ENCODE measurements at places on chromosomes 11 and 22.

- DNase-seq = no peak
Observed at GRCh38 chr11:101441747-101442146, 142.1 kb downstream of the TRPC6 start.

- peak; percentile 55 for DNase-seq
Observed at GRCh38 chr11:57340039-57340615, 2.0 kb downstream of the P2RX3 start.

DNA sequence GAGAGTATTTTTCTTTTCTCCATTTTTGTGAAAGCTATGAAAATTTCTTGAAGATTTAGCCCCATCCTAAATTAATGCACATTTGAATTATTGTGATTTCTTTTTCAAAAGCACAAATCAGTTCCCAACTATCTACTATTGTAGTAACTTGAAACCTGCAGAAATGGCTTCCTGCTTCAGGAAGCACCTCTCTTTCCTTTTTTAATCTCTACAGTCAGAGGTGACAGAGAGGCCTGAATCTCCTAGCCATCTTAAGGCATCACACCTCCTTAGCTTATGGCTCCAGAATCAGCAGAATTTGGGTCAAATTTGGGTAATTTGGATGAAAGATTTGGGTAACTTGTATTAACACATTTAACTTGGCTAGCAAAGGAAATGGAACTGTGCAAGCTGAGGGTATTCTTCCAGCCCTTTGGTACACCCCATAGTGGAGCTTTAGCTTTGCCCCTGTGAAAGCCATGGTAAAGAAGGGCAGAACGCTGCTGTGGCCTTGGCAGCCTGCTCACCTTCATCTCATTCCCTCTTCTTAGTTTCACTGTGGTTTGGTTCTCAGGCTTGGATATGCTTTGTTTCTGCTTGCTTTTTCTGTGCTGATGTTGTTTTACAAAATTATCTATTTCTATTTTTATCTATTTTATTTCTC is 16.2 kb downstream of the TBCEL start:
- no peak for DNase-seq

GRCh38 chr11:28713850-28714249 is 605.7 kb downstream of the METTL15 start:
- DNase-seq = no peak

DNA sequence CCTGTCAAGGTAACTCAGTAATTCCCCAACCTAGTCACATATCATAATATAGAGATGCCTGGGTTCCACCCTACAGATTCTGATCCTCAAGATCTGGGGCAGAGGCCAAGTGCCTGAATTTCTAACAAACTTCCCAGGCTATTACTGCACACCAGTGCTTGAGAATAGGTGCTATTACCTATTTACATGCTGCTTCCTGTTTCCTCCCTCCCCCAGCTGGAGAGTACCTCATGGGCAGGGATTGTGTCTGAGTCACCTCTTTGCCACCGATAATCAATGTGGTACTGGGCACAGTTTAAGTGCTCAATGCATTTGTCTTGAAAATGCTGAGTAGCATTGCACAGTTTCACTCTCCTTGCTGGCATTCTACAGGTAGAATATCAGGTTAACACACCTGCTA is 582.2 kb upstream of the CADM1 start:
- DNase-seq = no peak

- DNase-seq = no peak
Observed at GRCh38 chr11:119029340-119030028, 1.2 kb downstream of the SLC37A4 start.

DNA sequence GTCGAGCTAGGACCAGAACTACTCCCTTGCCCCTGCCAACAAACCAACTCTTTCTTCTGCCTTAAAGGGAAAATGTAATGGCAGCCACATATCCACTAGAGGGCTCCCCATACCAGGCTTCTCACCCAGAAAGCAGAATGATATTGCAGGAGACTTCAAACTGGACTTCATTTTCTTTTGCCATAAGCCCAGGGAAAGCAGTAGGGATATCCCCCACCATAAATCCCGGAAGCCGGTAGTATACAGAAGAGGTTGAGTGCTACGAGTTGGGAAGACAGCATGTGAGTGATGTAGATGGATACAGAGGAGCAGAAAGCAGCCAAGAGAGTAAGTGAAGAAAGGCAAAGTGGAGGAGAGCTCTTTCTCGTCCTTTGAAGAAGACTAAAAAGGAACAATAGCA is 12.1 kb downstream of the PLAAT5 start:
- peak; percentile 64 for DNase-seq

GRCh38 chr22:46339956-46340355 is 4.4 kb downstream of the TRMU start:
- no peak for DNase-seq

GRCh38 chr22:32248276-32248675 is 6.9 kb downstream of the SLC5A4 start:
- DNase-seq = no peak

DNA sequence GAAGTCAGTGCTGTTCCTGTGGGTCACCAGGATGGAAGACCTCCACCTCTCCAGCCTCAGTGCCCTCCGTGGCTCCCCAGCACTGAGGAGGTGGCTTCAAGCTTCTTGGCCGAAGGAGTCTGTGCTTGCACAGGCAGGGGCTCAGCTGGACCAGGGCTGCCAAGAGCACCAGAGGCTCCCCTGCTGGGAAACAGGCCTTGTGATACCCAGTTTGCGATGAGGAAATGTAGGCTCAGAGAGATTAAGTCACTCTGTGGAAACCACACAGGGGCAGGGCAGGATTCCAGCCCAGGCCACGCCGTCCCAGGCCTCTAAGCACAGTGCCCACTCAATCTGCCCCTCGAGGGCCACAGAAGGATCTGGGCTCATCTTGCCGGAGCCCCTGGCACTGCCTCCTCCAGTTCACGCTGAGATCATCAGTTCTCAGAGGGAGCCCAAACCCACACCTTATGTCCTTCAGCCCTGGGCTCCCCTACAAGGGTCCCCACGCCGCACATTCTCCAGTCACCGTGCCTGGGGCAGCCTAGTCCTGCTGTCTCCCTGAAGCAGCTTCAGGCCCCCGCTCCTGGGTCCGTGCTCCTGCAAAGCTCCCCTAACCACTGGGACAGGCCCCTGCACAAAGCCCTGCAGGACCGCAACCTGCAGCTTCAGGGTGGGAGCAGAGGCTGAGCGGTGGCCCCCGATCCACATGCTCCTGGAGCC is 21.6 kb downstream of the ANO1 start:
- DNase-seq = no peak

- no peak for DNase-seq
Observed at GRCh38 chr11:76277298-76278175, 71.2 kb upstream of the WNT11 start.

All from NCI-H446 (cell line).